ENCODE measurements at places on chromosomes 1 and 21.
A peak's percentile ranks its signal among the peaks of the same experiment; 100 is the strongest.

DNA sequence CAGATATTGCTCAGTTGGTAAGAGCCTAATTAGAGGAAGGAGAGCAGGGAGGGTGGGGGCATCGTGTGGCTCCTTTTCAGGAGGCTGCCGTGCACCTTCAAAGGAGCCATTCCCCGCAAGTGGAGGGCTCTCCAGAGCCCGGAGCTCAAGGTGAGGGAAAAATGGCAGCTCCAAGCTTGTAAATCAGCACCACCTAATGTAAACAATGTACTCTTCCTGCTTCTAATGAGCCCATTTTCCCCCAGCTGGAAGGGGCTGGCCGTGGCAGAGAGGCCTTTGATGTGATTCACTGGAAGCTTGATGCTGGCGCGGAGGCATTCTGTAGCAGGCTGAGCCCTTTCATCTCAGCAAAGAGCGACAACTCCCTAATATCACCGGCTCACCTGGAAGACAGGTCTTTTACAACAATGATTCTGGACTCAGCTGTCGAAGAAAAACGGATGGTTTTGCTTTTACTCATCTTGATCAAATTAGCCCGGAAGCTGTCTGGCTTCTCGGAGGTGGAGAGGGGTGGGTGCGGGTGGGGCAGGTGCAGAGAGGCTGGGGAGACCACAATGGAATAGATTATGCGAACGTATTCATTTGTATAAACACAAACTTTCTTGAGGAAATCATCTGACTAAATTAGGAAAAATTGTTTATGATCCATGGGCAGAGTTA, 112.5 kb downstream of the RRAGC start:
- H3K27ac ChIP-seq = no peak overlapping the region
- H3K36me3 ChIP-seq = no peaks in the 10 kb centered on the region
- peak; percentile 55 for DNase-seq

GRCh38 chr1:22365331-22366295, 86.0 kb upstream of the ZBTB40 start:
- H3K36me3 ChIP-seq = no peaks in the 10 kb centered on the region
- H3K27ac ChIP-seq = no peak overlapping the region

- no peak overlapping the region for H3K27ac ChIP-seq
- no peak overlapping the region for H3K4me3 ChIP-seq
- DNase-seq = no peak
- no peaks in the 10 kb centered on the region for H3K36me3 ChIP-seq
- H3K27me3 ChIP-seq = no peaks in the 10 kb centered on the region
- 0 out of 2 replicates have a peak, but pooled peaks cover 4% of the 10 kb centered on the region for H3K4me1 ChIP-seq
These were observed 3.9 kb upstream of the RGS1 start for GRCh38 chr1:192571668-192572067.

DNA sequence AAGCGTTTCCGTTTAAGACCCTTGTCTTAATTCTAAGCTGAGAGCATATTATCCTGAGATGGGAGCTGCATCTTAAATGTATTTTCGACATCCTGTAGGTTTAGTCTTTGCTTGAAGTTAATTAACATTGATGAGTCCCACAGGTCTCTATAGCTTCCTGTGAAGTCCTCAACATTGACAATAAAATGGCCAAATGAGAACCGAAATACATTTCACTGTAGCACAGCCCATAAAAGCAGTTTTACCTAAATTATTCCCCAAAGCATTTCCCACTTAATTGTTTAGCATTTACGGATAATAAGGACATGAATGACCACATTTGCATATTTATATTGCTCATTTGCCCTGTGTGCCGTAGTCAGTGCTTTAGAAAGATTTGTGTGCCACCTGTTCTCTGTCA, 116.4 kb downstream of the CRB1 start:
- H3K27ac ChIP-seq = no peak overlapping the region
- H3K4me3 ChIP-seq = no peak overlapping the region
- DNase-seq = no peak
- peaks cover 10% of the 10 kb centered on the region for H3K4me1 ChIP-seq
- no peaks in the 10 kb centered on the region for H3K36me3 ChIP-seq
- no peaks in the 10 kb centered on the region for H3K27me3 ChIP-seq

DNA sequence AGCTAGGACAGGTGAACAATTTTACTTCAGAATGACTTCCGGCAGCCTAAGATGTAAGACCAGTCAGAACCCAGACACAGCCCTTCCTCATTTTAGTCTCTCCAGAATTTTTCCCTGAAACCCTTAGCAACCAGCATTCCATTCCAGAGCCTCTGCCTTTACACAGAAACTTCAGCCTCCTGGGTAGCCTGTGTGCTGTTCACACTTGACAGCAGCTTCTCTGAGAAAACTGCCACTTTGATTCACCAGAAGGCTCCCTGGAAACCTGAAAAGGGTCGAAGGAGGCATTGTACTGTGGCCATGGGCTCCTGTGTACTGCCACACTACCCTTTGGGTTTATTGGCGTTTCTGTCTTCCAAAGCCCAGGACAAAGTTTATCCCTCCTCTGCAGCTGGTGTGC, 17.4 kb downstream of the HYI start:
- no peaks in the 10 kb centered on the region for H3K4me1 ChIP-seq
- H3K27ac ChIP-seq = no peak overlapping the region
- no peaks in the 10 kb centered on the region for H3K27me3 ChIP-seq
- no peaks in the 10 kb centered on the region for H3K36me3 ChIP-seq
- DNase-seq = no peak

DNA sequence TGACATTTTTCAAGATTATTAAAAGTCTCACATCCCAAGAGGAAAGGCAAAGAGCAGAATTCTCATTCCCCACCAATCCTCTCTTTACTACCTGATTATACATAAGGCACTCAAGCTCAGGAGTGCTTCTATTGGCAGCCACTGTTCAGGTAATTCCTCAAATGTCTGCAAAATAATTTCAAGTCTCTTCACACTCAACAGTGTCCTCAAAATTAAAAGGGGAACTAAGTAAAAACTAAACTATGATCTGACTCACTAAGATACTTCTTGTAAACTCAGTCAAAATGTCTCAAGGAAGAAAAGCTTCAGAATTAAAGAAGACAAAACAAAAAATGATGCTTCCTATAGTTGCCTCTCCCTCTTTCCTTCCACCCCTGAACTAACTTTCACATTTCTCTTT, 135.6 kb downstream of the GPATCH2 start:
- no peaks in the 10 kb centered on the region for H3K27me3 ChIP-seq
- H3K27ac ChIP-seq = no peak overlapping the region
- H3K36me3 ChIP-seq = no peaks in the 10 kb centered on the region
- peaks cover 11% of the 10 kb centered on the region for H3K4me1 ChIP-seq
- H3K4me3 ChIP-seq = no peak overlapping the region

DNA sequence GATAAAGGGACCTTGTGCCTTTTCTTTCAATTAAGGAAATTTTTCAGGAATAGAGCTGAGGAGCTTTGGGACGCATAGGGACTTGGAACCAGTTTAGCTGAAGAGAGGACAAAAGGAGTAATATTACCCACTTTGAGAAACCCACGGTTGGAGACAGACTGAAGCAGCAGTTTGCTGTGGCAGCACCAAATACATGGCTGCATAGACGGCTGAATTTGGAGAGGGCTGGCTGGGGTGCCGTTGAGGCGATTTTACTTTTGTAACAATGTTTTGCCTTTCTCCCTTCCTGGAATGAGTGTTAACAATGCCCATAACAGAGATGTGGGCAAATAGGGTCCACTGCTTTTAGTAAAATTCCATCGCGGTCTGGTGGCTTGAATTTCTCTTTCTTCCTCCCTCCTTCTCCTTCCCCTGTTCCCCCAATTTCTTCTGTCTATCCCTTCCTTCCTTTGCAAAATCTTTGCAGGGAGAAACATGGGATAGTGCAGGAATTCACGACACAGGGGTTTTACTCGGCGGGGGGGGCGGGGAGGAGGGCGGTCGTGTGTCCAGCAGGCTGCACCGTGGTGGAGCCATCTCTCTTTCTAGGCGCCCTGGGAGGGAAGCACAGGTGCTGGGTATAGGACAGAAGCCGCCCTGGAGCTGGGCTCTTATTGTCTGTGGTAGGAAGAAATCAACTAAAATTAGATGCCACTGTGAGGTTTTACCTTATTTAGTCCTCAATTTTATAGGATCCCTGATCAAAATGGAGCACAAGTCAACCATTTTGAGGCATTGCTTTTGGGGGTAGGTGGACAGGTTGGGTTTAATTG, 6.8 kb downstream of the LHX4 start:
- peak overlapping the region; percentile 62 for H3K4me3 ChIP-seq
- H3K27me3 ChIP-seq = peaks cover 69% of the 10 kb centered on the region
- peak; percentile 39 for DNase-seq
- no peaks in the 10 kb centered on the region for H3K36me3 ChIP-seq
- no peak overlapping the region for H3K27ac ChIP-seq
- H3K4me1 ChIP-seq = peaks cover 71% of the 10 kb centered on the region

DNA sequence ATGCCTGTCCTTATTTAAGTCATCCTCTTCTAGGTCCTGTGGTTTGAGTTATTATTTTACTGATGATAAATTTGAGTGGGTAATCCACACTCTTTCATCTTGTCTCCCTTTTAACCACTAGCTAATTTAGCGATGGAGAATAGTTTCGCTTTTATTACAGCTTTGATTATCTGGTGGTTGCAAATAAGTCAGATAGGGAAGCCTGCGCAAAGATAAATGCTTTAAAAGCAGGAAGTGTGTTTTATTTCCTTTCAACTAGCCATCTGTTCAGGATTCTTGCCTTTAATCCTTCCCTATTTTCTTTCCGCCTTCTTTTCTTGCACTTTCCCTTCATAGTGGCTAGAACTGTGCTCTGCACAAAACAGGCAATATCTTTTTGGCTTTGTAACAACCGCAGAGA, 129.0 kb downstream of the TGFB2 start:
- H3K27ac ChIP-seq = no peak overlapping the region
- H3K4me3 ChIP-seq = no peak overlapping the region
- no peaks in the 10 kb centered on the region for H3K4me1 ChIP-seq
- no peak for DNase-seq
- H3K27me3 ChIP-seq = no peaks in the 10 kb centered on the region

GRCh38 chr1:156268336-156268735, 14.3 kb downstream of the SMG5 start:
- no peak overlapping the region for H3K4me3 ChIP-seq
- no peak overlapping the region for H3K27ac ChIP-seq
- DNase-seq = no peak
- H3K36me3 ChIP-seq = peaks cover 81% of the 10 kb centered on the region
- no peaks in the 10 kb centered on the region for H3K4me1 ChIP-seq

- DNase-seq = no peak
- peaks cover 31% of the 10 kb centered on the region for H3K36me3 ChIP-seq
- H3K27ac ChIP-seq = no peak overlapping the region
- H3K27me3 ChIP-seq = no peaks in the 10 kb centered on the region
These were observed 10.4 kb downstream of the RBBP5 start for GRCh38 chr1:205111354-205111753.

- H3K4me1 ChIP-seq = no peaks in the 10 kb centered on the region
- no peaks in the 10 kb centered on the region for H3K27me3 ChIP-seq
- no peak for DNase-seq
These were observed 661.6 kb downstream of the ADGRL2 start for GRCh38 chr1:82462366-82462765.

- peaks cover 9% of the 10 kb centered on the region for H3K4me1 ChIP-seq
- H3K4me3 ChIP-seq = no peak overlapping the region
- no peak for DNase-seq
- H3K27ac ChIP-seq = no peak overlapping the region
- no peaks in the 10 kb centered on the region for H3K27me3 ChIP-seq
- H3K36me3 ChIP-seq = no peaks in the 10 kb centered on the region
These were observed 475.4 kb downstream of the PTBP2 start for GRCh38 chr1:97196825-97197516.

- H3K27ac ChIP-seq = no peak overlapping the region
- no peaks in the 10 kb centered on the region for H3K36me3 ChIP-seq
- H3K27me3 ChIP-seq = no peaks in the 10 kb centered on the region
- DNase-seq = no peak
- H3K4me3 ChIP-seq = no peak overlapping the region
- peaks cover 11% of the 10 kb centered on the region for H3K4me1 ChIP-seq
These were observed 36.2 kb upstream of the DOCK7 start for GRCh38 chr1:62724430-62724829.

DNA sequence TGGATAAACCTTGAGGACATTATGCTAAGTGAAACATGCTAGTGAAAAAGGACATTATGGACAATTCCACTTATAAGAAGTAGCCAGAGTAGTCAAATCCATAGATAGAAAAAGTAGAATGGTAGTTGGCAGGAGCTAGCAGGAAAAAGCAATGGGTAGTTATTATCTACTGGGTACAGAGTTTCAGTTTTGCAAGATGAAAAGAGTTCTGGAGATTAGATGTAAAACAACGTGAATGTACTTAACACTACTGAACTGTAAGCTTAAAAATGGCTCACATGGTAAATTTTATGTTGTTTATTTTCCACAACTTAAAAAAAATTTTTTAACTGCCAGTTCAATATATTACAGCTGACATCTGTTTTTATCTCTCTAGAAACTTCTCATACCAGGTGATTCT, 19.4 kb downstream of the JAK1 start:
- H3K27ac ChIP-seq = no peak overlapping the region
- H3K4me3 ChIP-seq = no peak overlapping the region
- no peaks in the 10 kb centered on the region for H3K36me3 ChIP-seq
- H3K4me1 ChIP-seq = peaks cover 11% of the 10 kb centered on the region
- no peak for DNase-seq

- no peak overlapping the region for H3K4me3 ChIP-seq
- H3K4me1 ChIP-seq = peaks cover 14% of the 10 kb centered on the region
- H3K27me3 ChIP-seq = no peaks in the 10 kb centered on the region
- H3K27ac ChIP-seq = no peak overlapping the region
- no peaks in the 10 kb centered on the region for H3K36me3 ChIP-seq
- peak; percentile 32 for DNase-seq
These were observed 34.8 kb upstream of the PRELP start for GRCh38 chr1:203440771-203441170.

- no peak overlapping the region for H3K27ac ChIP-seq
- DNase-seq = no peak
- no peaks in the 10 kb centered on the region for H3K36me3 ChIP-seq
- H3K27me3 ChIP-seq = no peaks in the 10 kb centered on the region
These were observed 609.6 kb upstream of the NEGR1 start for GRCh38 chr1:72891976-72892375.

DNA sequence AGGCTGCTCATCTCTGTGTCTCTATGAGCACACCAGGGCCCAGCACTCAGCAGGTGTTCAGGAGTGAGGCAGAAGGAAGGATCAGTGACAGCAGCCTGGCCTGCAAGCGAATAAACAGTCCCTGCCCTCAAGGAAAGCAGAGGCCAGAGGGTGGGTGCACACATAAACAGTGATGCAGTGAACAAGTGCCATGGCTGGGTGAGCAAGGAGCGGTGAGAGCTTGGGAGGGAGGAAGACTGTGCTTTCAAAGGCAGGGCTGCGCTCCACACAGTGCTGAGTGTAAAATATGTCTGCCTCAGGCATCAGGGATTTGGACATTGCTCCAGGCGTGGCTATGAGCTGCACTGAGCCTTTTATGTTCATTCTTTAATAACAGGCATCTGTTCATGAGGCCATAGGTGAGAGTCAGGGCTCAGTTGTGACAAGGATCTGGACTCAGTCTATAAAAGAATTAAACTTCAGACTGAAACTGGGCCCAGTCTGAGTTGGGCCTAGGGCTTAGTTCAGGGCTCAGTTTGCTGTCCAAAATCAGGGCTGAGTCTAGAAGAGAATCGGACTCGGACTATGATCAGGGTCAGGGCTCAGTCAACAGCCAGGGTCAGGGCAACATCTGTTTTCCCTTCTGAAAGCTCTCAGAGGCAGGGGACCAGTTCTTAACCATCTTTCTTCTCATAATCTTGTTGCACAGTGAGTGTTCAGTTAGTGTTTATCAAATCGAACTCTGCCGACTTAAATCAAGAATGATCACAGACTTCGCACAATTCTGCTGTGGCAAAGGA, 213.7 kb downstream of the FOXD2 start:
- no peaks in the 10 kb centered on the region for H3K27me3 ChIP-seq
- no peaks in the 10 kb centered on the region for H3K36me3 ChIP-seq
- H3K4me3 ChIP-seq = no peak overlapping the region
- no peaks in the 10 kb centered on the region for H3K4me1 ChIP-seq
- H3K27ac ChIP-seq = no peak overlapping the region
- DNase-seq = no peak

GRCh38 chr1:111990878-111991718, 1.6 kb upstream of the KCND3 start:
- peaks cover 10% of the 10 kb centered on the region for H3K4me1 ChIP-seq
- H3K27me3 ChIP-seq = peaks cover 56% of the 10 kb centered on the region
- DNase-seq = peak; percentile 82
- H3K36me3 ChIP-seq = no peaks in the 10 kb centered on the region

Data from GM23338 (cell line).